Right hindlimb (tissue), 1 donor: ENCODE measurements at places on chromosomes 5 and 9.

DNA sequence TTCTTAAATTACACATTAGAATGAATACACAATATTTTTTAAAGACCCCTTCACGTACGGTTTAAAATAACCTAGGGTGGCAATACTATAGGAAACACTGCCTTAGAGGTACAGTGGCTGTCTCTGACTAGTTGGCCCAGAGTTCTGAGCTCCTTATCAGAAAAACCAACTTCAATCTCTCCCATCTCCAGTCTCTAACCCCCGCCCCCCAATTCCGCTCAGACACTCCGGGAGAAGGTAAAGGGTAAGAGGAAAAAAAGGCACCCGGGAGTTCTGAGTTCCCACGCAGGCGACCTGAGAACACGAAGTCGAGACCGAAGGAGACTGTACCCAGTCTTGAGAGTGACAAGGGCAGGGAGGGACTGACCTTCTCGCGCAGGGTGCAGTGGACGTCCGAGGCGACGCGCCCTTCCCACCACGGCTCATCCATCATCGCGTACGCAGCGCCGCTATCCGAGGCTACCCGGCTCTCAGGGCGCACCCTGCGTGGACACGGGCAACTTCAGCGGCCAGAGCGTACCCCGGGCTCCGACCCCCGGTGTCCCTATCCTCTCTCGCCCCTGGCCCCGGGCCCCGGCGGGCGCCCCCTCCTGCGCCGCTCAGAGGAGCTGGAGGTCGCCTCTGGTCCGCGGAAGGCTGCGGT lies 752 bp downstream of the CCNJL start:
- peak; percentile 25 for DNase-seq

DNA sequence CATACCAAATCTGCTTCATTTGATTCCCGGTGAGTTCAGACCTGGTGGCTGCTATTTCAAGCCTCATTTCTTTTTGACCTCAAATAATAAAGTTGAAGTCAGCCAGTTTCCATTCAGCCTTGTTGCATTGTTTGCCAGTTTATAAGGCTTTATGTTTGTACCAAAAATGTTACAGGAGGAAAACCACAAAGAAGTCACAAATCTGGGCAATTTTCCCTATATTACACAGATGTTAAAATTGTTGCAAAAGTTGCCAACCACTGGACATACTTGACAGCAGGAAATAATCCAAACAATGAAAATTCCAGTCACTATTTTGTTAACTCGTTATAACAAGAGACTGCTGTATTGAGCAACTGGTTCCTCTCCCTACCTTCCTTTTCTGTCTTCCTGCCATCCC lies 1325.0 kb upstream of the DMAC1 start:
- DNase-seq: no peak

DNA sequence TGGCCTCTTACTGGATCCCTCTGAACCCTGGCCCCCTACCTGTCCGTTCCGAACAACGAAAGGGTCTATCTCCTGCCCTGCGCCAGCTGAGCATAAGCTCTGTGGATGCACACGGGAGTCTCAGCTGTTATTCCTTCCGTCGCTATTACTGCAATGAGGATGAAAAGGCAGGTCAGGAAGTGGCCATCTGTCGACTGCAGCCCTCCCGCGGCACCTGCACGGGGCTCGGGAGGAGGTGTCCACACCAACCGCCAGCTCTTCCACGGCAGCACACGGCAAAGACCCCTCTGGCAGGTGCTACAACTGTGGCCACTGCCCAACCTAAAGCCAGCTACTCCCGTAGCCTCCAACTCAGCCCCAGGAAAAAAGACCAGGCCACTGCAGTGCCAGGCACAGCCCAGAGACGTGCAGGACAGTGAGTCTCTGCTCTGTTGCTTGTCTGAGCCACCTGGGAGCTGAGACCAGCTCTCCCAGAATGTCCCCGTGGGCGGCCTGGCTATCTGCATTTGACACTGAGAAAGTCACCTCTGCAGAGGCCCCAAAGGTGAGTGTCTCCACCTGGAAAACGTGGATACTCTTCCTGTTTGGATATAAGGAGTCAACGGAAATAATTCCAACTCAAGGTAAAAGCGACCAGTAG lies 19.1 kb downstream of the CAMSAP1 start:
- no peak for DNase-seq

DNA sequence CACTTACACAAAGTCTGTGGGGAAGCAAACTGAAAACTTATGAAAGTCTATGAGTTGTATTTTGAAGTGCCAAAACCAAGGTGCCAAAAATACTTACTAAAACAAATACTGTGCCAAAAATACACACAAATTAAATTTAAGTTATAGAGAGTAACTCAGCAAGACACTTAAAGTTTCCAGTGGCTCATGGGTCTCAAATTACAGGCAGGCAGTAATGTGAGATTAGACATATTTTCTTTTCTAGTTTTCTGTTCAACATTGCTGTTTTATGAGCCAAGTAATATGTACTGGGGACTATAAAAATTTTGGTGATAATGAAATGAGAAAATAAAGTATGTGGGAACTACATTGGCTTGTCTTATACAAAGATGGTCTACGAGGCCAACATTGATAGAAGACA lies 172.2 kb upstream of the SNX2 start:
- no peak for DNase-seq

- no peak for DNase-seq
Observed at GRCh38 chr9:123162360-123162759, 106.0 kb downstream of the STRBP start.

GRCh38 chr5:53355931-53356330 lies 124.5 kb upstream of the FST start:
- DNase-seq: no peak

DNA sequence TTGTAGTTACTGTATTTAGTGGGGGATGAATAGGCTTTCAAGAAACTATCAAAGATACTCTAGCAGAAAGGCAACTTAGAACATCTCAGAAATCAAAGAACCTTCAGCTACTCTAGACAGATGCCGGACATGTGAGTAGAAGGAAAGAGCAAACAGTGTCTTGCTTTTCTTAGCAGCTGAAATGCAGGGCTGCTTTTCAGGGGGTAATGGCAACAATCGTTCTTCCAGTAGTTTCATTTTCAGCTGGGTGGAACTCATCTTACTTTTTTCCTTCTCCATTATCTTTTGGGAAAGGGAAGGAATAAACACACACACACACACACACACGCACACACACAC lies 281.6 kb downstream of the CRB2 start:
- DNase-seq: no peak

- DNase-seq: no peak
Observed at GRCh38 chr9:131160416-131161112, 35.2 kb downstream of the NUP214 start.

DNA sequence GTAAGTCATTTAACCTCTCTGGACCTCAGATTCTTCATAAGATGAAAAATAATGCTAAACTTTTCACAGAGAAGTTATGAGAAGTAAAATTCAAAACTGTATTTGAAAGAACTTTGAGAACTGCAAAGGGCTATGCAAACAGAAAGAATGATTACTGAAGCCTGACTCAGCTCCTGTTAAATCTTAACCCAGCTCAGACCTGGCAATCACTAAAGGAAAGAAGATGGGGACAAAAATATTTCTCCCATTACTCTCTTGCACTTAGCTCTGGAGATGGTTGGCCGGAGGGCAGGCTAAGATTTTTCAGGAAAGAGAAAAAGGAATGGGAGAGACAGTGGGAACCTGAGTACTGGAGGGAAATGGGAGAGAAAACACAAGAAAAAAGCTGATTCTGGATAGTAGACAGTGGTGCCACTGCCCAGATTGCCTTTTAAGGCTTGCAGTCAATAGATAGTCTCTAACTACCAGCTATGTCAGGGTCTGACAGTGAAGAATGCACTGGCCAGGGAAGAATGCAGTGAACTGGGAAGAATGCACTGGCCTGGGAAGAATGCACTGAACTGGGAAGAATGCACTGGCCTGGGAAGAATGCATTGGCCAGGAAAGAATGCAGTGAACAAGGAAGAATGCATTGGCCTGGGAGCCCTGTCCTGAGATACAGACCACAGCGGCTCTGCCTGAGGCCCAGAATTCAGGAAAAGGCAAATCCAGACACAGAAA lies 25.2 kb upstream of the CEMIP2 start:
- DNase-seq: no peak

- no peak for DNase-seq
Observed at GRCh38 chr5:129199308-129199707, 104.8 kb downstream of the ISOC1 start.

DNA sequence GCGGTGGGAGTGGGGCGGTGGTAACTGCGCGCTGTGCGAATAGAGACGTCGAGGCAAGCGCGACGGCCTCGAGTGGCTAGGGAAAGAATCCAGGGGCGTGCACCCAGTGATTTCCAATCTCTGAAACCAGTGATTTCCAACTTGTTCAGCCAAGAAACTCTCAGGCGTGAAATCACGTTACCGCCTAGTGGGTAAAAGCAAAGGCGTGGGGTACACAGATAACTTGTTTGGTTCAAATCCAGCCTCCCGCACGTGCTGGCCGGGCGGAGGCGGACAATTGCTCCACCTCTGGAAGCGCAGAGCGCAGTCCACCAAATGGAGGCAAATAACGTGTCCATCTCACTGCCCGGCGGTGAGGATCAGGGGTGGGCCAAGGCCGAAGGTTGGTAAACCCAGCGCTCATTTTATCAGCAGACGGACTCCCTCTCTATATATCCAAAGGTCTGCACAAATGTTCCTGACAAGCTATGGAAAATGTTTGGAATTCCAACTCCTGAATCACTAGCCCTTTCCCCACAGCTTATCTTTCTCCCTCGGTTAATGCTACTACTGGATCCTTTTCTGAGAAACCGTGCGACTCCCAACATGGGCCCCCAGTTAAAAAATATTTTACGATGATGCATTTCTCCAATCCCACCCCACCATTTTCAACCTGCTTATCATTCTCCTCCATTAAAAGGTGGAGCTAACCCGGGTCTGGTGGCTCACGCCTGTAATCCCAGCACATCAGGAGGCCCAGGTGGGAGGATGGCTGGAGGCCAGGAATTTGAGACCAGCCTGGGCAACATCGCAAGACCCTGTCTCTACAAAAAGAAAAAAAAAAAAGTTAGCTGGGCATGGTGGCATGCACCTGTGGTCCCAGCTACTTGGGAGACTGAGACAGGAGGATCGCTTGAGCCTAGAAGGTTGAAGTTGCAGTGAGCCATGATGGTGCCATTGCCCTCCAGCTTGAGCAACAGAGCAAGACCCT lies 950 bp upstream of the FNBP1 start:
- peak; percentile 70 for DNase-seq

DNA sequence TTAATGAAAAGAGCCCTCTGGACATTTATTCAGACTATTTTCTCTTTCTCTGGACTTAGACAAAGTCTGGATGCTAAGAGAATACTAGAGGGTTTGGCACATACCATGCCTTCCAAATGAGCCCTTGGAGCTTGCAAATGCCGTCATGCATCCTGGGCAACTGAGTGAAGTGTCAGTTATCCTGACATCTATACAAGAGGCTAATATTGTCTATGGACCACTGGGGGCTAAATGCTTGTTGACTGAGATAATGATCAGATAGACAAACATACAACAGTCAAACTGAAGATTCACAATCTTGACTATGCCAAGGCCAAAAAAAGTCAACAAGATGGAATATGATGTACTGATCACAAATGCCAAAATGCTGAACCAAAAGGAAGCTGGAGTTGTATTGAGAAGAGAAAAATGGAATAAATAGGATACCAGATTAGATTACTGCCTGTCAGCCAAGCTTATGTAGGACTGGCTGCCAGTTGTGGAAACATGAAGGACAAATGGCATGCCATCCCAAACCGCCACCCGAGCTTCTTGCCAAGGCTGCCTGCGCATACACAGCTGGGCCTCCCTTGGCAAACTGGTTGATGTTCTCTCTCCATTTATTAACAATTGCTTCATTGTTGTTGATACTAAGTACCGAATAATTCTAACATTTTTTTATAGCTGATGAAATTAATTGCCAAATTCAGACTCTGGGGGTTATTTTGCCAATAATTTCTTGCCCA lies 240.1 kb upstream of the GRAMD2B start:
- peak; percentile 69 for DNase-seq

GRCh38 chr5:159217236-159217635 lies 7.9 kb upstream of the RNF145 start:
- DNase-seq: no peak

GRCh38 chr9:18238752-18239447 lies 235.1 kb upstream of the ADAMTSL1 start:
- no peak for DNase-seq

DNA sequence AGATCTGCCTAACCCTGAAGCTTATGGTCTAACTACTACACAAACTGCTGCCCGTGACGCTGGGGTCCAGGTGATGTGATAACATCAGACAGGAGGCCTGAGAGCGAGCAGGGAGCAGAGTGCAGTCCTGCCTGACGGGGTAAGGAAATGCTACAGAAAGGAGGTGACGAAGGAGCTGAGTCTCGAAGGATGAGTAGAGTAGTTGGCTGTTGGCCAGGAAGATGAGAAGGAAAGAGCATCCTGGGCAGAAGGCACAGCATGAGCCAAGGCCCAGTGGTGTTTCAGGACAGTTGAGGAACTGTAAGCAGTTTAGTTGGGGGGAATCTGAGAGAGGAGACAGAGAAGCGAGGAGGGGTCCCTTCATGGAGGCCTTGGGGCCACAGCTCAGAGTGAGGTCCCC lies 136.0 kb upstream of the TBC1D2 start:
- no peak for DNase-seq

DNA sequence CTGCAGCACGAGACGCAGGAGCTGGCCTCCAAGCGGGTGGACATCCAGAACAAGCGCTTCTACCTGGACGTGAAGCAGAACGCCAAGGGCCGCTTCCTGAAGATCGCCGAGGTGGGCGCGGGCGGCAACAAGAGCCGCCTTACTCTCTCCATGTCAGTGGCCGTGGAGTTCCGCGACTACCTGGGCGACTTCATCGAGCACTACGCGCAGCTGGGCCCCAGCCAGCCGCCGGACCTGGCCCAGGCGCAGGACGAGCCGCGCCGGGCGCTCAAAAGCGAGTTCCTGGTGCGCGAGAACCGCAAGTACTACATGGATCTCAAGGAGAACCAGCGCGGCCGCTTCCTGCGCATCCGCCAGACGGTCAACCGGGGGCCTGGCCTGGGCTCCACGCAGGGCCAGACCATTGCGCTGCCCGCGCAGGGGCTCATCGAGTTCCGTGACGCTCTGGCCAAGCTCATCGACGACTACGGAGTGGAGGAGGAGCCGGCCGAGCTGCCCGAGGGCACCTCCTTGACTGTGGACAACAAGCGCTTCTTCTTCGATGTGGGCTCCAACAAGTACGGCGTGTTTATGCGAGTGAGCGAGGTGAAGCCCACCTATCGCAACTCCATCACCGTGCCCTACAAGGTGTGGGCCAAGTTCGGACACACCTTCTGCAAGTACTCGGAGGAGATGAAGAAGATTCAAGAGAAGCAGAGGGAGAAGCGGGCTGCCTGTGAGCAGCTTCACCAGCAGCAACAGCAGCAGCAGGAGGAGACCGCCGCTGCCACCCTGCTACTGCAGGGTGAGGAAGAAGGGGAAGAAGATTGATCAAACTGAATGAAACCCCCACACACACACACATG lies 654 bp downstream of the PURA start:
- peak; percentile 62 for DNase-seq

GRCh38 chr5:52531105-52531504 lies 256.6 kb upstream of the ITGA1 start:
- DNase-seq: no peak

GRCh38 chr5:39675676-39676075 lies 250.9 kb upstream of the DAB2 start:
- DNase-seq: no peak
